Stimulated activated CD4-positive, alpha-beta T cell treated with anti-CD3 and anti-CD28 coated beads, Interleukin-2, amount 100 ng/mL, for 48 hours (primary cell): ENCODE measurements at places on chromosomes 7 and 10.

DNA sequence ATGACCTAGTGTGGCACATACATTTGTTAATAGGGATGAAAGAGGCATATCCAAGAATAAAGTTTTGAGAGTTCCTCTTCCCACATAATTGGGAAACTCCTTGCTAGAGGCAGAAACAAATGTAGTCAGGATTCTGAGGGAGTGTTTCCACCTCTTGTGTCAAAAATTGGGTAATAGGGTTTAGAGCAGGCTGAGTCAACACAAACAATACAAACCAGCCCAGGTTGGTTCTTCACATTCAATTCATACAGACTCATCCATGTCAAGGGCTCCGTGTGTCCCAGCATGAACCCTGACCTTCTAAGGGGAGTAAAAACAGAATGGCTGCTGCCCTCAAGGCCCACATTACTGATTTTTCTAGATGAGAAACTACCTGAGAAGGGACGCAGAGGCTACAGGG lies 75.3 kb downstream of the GLI3 start:
- no peak for DNase-seq

DNA sequence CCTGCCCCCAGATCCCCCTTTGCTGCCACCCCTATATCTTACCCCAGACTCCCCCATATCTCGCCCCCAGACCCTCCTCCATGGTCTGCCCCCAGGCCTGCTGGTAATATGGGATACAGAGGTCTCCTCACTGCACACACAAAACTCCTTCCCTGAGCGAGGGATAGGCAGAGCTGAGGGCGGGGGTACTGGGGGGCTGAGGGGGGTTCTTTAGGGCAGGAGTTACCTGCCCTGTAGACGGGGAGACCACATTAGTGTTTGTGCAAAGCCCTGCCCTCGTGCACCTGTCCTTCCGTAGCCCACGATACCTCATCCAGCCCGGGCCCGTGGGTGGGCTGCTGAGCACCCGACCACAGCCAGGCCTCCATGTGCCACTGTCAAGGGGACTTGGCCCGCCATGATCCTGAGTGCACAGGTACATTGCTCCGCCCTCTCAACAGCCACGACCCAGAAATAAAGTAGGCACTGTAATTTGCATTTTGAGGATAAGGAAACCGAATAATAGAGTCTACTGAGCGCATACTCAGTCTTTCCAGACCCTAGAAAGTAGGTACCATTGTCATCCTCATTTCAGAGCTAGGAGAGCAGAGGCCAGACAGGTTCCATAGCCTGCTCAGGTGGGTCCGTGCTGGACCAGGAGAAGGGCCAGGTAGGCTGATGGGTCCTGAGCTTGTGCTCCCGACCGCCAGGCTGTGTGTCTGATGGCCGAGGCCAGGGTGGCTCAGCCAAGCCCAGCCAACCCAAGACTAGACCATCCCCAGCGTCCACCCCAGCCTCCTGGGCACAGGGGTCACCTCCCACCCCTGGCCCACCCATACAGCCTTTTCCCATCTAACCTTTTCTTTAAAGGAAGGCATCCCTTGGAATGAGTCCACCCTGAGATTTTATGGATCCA lies 115.2 kb downstream of the LHPP start:
- no peak for DNase-seq

GRCh38 chr10:89663144-89663543 lies 18.1 kb upstream of the PANK1 start:
- DNase-seq = no peak

DNA sequence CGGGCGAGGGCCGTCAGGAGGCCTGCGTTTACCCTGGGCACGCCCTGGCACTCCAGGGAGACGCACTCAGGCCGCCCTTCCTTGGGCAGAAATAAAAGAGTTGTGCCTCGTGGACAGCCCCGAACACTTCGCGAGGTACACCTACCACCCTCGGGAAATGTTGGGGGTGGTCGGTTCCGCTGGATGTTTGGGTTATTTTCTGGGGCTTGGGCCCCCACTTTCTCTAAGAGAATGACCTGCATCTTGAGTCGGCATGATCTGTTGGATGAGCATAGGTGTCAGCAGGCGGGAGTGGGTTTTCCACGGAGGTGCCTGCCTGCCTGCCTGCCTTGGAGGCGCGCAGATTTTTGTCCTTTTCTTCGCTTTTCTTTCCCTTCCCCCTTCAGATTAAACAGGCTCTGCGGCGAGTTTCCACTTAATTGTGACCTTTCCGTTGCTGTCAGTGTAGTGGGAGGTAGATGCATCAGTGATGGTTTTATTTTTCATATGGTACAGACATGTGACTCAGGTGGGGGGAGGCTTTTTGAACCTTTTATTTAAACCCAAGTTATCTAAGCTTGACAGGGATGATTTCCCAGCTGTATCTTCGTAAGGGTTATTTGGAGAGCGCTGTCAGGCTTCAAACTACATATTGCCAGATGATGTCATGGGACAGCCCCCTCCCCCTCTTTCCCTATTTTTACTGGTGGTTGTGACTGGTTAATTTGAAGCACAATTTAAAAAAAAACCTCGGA lies 661 bp downstream of the HECTD2 start:
- peak; percentile 9 for DNase-seq

DNA sequence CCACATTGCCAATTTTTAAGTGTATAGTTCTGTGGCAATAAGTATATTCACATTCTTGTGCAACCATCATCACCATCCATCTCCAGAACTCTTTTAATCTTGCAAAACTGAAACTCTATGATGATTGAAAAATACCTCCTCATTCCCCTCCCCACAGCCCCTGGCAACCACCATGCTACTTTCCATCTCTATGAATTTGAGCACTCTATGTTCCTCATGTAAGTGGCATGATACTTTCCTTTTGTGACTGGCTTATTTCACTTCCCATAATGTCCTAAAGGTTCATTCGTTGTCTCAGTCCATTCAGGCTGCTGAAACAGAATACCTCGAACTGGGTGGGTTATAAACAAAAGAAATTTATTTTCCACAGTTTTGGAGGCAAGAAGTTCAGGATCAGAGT lies 23.4 kb upstream of the EGR2 start:
- DNase-seq = no peak

DNA sequence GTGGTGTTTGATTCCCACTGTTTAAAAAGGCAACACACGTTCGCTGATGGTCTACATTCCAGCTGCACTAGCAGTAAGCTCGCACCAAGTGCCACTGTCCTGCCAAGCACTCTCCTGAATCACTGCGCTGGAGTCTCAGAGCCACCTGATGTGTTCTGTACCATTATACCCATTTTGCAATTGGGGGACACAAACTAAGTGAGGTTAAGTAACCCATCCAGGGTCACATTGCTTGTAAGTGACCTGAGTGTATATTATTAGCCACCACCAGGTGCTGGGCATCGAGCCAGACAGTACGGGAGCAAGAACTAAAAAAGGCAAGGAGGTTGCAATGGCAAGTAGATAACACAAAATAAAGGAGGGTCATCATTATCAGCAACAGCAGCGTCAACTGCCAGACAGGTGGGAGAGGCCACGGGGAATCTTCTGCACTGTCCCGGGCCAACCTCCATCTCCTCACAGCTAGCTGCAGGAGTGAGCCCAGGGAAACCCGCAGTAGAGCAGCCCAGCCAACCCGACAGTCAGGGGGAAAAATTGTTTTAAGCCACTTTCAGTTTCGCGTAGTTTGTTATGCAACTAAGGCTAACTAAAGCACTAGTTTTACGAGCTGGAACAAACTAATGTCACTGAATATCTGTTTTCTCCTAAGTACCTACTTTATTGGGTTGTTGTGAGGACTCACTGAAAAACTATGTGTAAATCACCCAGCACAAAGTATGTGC lies 712 bp upstream of the CPVL start:
- DNase-seq = no peak

DNA sequence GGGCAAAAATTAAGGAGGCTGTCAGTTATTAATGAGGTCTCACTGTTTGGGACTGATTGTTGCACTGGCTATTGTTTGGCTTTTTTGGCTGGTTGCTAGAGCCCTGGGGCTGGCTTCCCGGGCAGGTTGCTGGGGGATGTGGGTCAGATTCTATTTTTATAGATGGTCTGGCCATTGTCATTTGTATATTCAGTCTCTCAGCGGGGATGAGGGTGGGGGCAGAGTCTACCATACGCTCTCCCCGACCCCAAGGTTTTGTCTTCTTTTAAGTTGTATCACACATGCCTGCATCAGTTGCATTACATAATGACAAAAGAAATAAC lies 84.3 kb upstream of the GRB10 start:
- DNase-seq = no peak

GRCh38 chr7:38574086-38574485 lies 57.1 kb downstream of the AMPH start:
- DNase-seq = no peak

GRCh38 chr10:72259491-72260238 lies 14.1 kb upstream of the DDIT4 start:
- DNase-seq = no peak

GRCh38 chr10:5888351-5888750 lies 1.3 kb downstream of the ANKRD16 start:
- DNase-seq = no peak

DNA sequence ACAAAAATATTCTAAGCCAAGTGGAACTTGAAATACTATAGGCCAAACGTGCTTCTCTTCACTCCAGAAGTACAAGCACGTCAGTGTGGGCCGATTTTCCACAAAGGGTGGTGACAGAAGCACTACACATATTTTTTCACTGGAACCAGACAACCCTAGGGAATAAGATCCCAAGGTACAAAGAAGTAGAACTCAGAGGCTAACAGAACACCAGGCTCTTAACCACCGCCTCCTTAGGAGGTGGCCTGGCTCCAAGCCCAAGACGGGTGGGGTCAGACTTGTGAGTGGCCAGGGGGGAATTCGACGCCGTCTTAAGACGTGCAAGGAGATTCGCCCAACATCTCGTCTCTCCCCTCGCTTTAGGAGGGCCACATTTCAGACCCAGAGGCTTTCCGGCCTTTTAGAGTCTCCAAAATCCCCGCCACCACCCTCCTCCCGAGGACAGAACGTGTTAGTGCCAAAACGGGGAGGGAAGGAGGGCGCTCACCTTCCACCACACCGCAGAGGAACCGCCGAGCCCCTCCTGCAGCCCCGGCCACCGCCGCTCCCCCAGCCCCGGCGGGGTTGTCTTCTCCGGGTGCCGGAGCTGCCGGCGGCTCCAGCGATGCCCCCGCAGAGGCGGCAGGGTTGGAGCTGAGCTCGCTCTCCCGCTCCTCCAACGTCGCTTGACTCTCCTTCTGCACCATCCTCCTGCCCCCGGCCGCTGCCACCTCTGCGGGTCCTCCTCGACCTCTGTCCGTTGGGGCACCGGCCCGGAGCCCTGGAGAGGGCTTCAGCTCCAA lies 716 bp downstream of the OGA start:
- DNase-seq = peak; percentile 35

GRCh38 chr7:102004229-102004628 lies 186.8 kb downstream of the CUX1 start:
- no peak for DNase-seq

- DNase-seq = no peak
Measured at GRCh38 chr7:47149208-47149839, 432.6 kb downstream of the TNS3 start.

- no peak for DNase-seq
Measured at GRCh38 chr10:74021248-74022055, 23.5 kb downstream of the VCL start.

DNA sequence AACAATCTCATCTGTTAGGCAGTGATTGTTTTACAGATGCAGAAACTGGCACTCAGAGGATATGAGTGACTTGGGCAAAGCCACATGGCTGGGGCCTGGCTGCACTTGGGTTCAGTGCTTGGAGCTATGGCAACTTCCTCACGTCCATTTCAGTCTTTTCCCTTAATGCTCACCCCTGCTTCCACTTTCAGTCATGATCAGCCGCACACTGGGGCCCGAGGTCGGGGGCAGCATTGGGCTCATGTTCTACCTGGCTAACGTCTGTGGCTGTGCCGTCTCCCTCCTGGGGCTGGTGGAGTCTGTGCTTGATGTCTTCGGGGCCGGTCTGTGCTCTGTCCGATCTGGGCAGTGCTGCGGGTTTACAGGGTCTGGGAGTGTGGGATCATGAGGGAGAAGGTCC lies 3.0 kb downstream of the SLC12A9 start:
- no peak for DNase-seq

DNA sequence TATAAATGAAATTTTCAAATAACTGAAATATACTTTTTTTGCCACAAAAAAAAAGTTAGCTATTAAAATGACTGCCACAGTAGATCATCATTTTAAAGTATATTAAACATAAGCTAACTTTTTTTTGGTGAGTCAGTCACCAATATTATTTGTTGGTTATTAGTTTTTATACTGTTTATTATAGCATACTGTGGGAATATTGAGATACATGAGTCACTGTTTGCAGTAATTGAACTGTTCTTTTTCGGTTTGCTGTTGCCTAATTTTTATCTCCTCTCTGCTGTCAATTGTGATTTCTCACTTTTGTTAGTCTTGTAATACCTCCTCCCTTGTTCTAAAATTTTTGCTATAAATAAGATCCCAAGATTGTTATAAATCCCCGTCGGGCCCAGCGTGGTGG lies 45.7 kb downstream of the BTAF1 start:
- DNase-seq = no peak

- no peak for DNase-seq
Measured at GRCh38 chr10:102808380-102808779, 28.8 kb downstream of the CYP17A1 start.

DNA sequence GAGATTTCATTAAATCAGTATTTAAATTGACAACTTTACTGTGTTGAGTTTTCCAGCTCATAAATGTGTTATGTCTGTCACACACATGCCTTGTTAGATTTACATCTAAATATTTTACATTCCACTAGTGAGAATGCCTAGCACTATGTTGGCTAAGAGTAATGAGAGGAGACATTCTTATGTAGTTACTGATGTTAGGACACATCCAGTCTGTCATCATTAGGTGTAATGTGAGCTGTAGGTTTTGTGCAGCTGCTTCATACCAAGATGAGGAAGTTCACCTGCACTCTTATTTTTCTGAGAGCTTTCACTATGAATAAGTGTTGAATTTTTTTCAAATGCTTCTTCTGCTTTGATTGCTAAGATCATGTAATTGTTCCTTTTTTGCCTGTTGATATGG lies 218.0 kb upstream of the IGFBP3 start:
- no peak for DNase-seq

DNA sequence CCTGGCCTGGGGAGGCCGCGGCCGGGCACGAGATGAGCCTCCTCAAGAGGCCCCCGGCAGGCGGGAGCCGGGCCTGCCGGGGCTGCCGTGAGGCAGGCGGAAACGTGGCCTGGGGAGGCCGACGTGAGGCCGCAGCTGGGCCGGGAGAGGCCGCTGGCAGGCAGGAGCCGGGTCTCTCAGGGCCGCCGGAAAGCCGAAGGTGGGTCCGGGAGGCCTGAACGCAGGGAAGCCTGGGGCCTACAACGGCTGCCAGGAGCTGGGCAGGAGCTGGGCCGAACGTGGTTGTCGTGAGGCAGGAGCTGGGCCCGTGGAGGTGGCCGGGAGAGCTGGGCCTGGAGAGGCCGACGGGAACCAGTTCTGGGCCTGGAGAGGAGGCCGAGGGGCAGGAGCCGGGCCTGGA lies 171.9 kb downstream of the TPST1 start:
- no peak for DNase-seq

GRCh38 chr10:80900661-80901060 lies 363.0 kb downstream of the SH2D4B start:
- no peak for DNase-seq

- no peak for DNase-seq
Measured at GRCh38 chr7:122535086-122535485, 163.8 kb downstream of the RNF133 start.
